ENCODE measurements at places on chromosomes 4 and X. TPM values are rescaled to one million over a fixed set of nuclear protein-coding genes. Genes with fewer than 3 reads are reported as not detected.

DNA sequence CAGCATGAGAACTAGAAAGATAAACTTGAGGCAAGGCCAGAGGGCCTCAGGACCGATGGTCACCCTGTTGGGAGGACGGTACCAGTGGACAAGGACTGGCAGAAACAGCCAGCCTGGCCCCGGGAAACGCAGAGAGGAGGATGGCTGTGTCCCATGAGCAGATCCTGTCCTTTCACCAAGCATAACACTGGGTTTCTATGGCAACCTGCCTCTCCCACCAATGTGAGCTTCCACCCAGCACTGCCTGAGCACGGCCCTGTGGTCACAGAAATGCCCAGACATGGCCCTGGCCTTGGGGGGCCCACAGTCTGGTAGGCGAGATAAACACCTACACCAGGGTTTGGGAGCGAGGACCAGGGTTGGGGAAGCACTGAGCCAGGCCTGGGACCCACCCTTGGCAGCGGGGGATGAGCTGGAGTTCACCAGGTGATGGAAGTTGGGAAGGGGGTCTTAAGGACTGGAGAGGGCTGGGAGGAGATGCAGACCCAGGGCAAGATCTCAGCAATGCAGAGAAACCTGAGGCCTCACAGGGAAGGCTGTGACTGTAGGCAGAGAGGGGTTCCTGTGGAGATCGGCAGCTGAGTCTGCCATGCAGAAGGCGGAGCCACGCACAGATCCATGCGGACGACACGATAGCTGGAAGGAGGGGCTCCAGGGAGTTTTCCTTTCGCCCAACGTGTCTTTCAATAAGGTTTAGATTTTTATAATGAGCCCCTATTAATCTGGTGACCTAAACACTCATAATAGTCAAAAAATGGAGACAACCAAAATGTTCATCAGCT lies 32.7 kb upstream of the CRMP1 start:
- no peak for DNase-seq

Gene GRIA3
- polyA plus RNA-seq = 2.3 TPM

DNA sequence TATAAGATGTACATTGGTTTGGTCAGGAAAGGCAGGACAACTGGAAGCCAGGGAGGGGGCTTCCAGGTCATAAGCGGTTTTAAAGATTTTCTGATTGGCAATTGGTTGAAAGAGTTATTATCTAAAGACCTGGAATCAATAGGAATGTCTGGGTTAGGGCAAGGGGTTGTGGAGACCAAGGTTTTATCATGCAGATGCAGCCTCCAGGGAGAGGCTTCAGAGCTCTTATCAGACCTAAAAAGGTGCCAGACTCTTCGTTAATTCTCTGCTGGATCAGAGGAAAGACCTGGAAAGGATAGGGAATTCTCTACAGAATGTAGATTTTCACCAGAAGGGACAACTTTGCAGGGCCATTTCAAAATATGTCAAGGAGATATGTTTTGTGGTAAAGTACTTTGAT lies 62.8 kb downstream of the BEX3 start:
- DNase-seq = no peak

DNA sequence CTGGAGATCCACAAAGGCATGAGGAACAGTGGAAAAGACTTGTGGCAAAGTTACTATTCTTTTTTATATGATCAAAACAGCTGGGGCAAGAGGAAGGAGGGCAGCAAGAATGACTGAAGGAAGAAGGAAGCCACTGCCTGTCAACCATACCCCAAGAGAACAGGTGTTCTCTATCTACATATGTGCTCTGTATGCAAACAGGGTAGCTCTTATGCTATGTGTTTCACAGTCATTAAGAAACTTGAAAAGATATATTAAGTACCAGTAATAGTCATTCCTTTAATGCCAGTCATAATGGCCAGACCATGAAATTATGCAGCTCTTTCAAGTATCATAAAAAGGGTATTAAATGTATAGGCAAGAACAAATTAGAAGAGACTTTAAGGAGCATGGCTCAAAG lies 363.9 kb downstream of the KLHL13 start:
- no peak for DNase-seq

Gene MAGED4
- polyA plus RNA-seq = 32.7 TPM

Gene TRMT10A
- 15.4 TPM for polyA plus RNA-seq

GRCh38 chr4:120858776-120859175 lies 63.8 kb downstream of the PRDM5 start:
- DNase-seq = no peak

- DNase-seq = no peak
These were observed 18.1 kb downstream of the SOWAHB start for GRCh38 chr4:76879731-76880364.

Gene GPR78
- 1.4 TPM for polyA plus RNA-seq

Gene IGSF1
- 23.6 TPM for polyA plus RNA-seq

- no peak for DNase-seq
These were observed 671.8 kb upstream of the DIPK2B start for GRCh38 chrX:45872480-45872879.

DNA sequence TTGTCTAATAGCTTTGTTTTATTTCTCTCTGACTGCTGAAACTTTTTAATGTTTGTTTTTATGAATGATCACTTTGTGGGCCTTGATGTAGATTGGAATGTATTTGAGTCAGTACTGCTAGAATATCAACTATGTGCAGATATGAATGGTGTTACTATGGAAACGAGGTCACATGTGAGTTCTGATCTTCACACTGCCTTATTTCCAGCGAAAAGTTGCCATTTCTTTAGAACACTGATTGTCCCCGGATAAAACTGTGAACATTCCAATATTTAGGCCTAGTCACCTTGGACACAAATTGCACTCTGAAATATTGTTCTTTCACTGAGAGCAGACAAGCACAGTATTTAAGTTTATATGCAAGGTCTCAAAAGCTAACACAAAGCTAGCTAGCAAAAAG lies 27.2 kb upstream of the MAGED1 start:
- no peak for DNase-seq

GRCh38 chr4:88185906-88186305 lies 27.5 kb upstream of the ABCG2 start:
- DNase-seq = no peak

- DNase-seq = no peak
These were observed 282.9 kb downstream of the USP46 start for GRCh38 chr4:52376132-52376704.

DNA sequence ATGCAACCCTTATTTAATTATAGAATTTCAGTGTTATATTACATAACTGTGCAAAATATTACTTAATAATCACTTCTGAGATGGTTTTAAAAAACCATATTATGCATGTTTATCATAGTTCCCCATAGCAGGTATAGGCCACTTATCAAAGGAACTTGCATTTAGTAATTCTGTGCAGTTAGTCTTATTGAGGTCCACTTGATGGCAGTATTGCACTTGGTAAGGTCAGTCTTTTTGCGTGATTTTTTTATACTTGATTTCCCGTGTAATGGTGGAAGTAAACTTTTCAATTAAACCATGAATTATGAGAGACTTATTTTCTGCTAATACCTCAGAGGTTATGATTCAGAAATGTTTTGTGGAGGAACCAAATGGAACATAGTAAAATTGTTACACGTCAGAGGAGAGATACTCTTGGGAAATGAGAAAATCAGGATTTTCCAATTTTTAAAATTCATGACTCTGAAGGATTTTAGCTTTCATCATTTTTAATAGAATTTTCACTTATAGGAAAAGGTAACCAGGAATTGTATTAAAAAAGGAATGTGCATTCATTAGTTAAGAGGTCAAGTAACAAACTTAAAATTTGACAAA lies 230.0 kb downstream of the CCSER1 start:
- DNase-seq = peak; percentile 46

Gene PIGA
- 22.4 TPM for polyA plus RNA-seq

DNA sequence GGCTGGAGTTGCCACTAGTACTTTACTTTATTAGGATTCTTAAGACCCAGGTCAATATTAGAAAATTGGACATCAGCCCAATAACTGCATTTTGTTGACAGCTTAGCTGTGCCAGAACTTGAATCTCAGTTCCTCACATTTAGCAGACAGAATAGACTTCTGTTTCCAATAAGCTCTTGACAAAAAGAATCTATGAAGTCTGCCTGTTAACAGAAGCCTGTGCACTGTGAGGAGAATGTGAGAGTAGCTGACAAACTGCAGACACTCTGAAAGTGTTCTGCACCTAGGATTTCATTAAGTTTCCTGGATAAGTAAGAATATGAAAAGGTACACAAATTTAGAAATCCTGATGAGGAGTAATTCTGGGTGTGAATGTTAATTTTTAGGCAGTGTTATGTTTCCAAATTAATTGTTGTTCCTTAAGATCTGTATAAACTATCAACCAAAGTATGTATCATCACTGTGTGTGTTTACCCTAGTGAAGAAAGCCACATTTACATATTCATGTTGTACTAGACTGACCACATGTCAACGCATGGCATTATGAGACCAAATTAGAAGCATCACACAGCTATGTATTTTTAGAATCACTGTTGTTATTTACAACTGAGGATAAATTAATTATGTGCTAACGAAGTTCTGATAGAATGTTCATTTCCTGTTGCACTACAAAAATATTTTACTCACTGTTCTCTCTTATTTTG lies 756.4 kb upstream of the IGFBP7 start:
- no peak for DNase-seq

Gene TSPAN7
- 45.9 TPM for polyA plus RNA-seq

- no peak for DNase-seq
These were observed 41.3 kb downstream of the ABLIM2 start for GRCh38 chr4:8117278-8117682.

Gene AMTN
- not detected for polyA plus RNA-seq

Gene KIT
- 16.9 TPM for polyA plus RNA-seq

- no peak for DNase-seq
These were observed 512.7 kb upstream of the FAT1 start for GRCh38 chr4:187236209-187236890.

DNA sequence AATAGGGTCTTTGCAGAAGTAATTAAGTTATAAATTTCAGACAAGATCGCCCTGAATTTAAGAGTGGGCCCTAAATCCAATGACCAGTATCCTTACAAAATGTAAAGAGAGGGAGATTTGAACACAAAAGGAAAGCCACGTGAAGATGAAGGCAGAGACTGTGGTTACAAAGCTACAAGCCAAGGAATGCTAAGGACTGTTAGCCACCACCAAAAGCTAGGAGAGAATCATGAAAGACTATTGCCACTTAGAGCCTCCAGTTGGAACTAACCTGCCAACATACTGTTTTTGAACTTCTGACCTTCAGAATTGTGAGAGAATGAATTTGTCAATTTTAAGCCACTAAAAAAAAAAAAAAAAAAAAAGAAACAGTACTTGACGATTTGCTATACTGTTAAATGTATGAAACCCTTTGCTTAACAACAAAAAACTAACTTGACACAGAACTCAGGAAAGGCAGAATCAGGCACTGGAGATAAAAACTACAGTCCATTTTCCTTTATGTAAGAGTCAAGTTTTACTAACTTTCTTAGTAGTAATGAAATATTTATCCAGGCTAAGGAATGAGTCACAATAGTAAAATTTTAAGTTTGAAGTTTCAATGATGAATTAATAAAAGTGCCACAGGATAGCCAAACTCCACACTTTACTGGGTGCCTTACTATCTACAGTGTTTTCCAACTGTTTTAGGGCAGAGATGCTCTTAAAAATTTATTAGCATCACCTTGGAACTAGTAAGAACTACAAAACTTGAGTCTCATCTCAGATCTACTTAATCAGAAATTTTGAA lies 25.1 kb downstream of the DHX15 start:
- no peak for DNase-seq

Gene HGFAC
- 2.6 TPM for polyA plus RNA-seq

GRCh38 chrX:148135738-148136137 lies 154.6 kb downstream of the FMR1NB start:
- no peak for DNase-seq

DNA sequence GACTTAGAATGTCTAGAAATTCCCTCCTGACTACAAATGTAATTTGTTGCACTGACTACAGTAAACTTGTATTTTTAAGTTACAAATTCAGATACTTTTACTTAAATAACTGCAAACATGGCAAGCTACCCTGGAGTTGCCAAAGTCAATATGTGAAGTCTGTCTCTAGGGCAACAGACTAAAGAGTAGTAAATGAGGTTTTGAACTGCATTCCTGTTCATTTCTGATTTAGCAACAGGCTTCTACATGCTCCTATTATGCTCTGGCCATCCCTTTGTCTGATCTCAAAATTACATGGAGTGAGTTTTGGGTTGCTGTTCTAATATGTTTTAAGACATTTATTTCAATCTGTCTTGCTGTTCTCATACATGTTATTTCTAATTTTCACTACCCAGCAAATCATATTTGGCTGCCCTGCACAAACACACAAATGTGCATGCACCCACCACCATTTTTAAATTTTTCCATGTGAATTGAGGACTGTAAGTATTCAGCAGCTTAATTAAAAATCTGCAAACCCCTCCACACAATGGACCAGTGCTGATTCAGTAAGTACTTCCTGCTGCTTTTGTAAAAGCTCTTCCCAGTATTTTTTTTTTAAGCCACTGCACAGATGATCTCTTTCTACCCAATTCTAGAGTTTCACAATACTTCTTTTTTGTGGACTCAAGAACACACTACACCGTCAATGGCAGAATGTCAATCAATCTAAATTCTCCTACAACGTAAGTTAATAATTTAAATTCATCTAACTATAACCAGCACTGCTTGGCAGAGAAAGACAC lies 26.7 kb downstream of the SH3RF1 start:
- DNase-seq = no peak

GRCh38 chr4:76702440-76703122 lies 195.4 kb downstream of the SOWAHB start:
- no peak for DNase-seq

DNA sequence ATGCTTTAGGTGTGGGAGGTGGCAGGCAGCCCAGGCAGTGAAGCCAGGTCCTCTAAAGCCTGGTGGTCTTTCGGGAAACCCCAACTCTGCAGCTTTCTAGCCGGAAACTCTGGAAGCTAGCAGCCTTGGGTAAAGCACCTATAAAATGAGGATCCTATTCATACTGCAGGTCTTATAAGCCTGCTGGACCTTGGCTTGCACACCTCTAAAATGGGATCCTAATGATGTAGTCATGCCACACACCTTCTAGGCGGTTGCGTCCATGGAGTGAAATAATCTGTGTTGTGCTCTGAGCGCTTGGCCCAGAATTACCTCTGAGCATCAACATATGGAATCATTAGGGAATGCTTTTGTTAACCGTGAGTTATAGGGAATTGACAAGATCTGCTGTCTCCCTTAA lies 36.0 kb upstream of the STS start:
- DNase-seq = no peak

DNA sequence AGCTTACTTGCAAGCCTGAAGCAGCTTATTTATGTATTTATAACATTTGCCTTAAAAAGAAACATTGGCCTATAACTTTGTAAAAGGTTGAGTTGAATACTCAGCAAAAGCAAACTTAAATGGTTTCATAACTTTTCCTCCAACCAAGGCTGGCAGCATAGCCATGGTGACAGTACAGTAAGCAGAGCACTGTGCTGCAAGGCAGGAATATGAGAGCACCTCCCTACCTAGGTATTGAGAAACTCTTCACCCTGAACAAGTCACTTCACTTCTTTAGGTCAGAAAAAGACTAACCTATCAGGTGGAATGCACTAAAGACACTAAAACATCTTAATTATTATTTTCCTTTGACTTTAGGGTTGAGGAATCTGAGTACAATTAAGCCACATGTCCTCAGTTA lies 63.9 kb upstream of the GYPA start:
- DNase-seq = no peak

Gene CENPVL2
- polyA plus RNA-seq = 0.32 TPM

GRCh38 chrX:55326985-55327384 lies 62.3 kb upstream of the PAGE3 start:
- DNase-seq = no peak

- no peak for DNase-seq
These were observed 56.9 kb downstream of the KIT start for GRCh38 chr4:54714631-54715030.

- DNase-seq = no peak
These were observed 142.9 kb downstream of the ASB9 start for GRCh38 chrX:15127010-15127409.

- DNase-seq = no peak
These were observed 12.2 kb upstream of the EDA start for GRCh38 chrX:69603566-69604194.

Gene SLC34A2
- polyA plus RNA-seq = 30.1 TPM

Gene GPRIN3
- 8.3 TPM for polyA plus RNA-seq
